ENCODE measurements at places on chromosomes 16 and 17. TPM values are rescaled to one million over a fixed set of nuclear protein-coding genes. Genes with fewer than 3 reads are reported as not detected.

USH1G gene
- total RNA-seq, result not detected

DHRS13 gene
- 14.2 TPM for total RNA-seq

NPIPA5 gene
- total RNA-seq, result 6.0 TPM

SOCS1 gene
- total RNA-seq, result 9.0 TPM

KRT40 gene
- total RNA-seq, result not detected

FOXL1 gene
- 0.98 TPM for total RNA-seq

HOXB7 gene
- total RNA-seq, result 4.3 TPM

ABCC3 gene
- 122 TPM for total RNA-seq

CDH1 gene
- total RNA-seq, result 127 TPM

MYH1 gene
- total RNA-seq, result not detected

SCNN1G gene
- 2.0 TPM for total RNA-seq

ATP2A3 gene
- 9.8 TPM for total RNA-seq

KRT27 gene
- not detected for total RNA-seq

CHP2 gene
- 0.33 TPM for total RNA-seq

ZNF48 gene
- 4.8 TPM for total RNA-seq

AOC2 gene
- 1.8 TPM for total RNA-seq

JMJD6 gene
- 13.1 TPM for total RNA-seq

SSTR5 gene
- not detected for total RNA-seq

CCL4 gene
- 5.2 TPM for total RNA-seq

MT4 gene
- not detected for total RNA-seq

TBC1D26 gene
- 0.44 TPM for total RNA-seq

PGS1 gene
- 33.9 TPM for total RNA-seq

CAPNS2 gene
- total RNA-seq, result 0.96 TPM

CLCN7 gene
- total RNA-seq, result 72.3 TPM

TNFSF12 gene
- 39.3 TPM for total RNA-seq

CASKIN1 gene
- total RNA-seq, result 0.33 TPM

SMIM36 gene
- not detected for total RNA-seq

ZG16 gene
- total RNA-seq, result not detected

SLFN12L gene
- total RNA-seq, result 3.3 TPM

CDR2 gene
- 20.2 TPM for total RNA-seq

NOG gene
- total RNA-seq, result 0.48 TPM

CCL23 gene
- total RNA-seq, result 1.3 TPM

GGT6 gene
- not detected for total RNA-seq

Measured in breast epithelium (tissue), 4 donors.